A549 (cell line): ENCODE measurements at places on chromosomes 2 and 18. TPM values are rescaled to one million over a fixed set of nuclear protein-coding genes. Genes with fewer than 3 reads are reported as not detected.
A peak's percentile ranks its signal among the peaks of the same experiment; 100 is the strongest.

DPP10 gene
- polyA plus RNA-seq, result not detected in 3 replicates

C2orf80 gene
- not detected in 3 replicates for polyA plus RNA-seq

UGGT1 gene
- polyA plus RNA-seq, result 22.4 to 26.5 TPM (median 24.2 TPM) in 3 replicates

BOLL gene
- polyA plus RNA-seq, result 0.08 TPM in 1 of 3 replicates, not detected in the others

LOXHD1 gene
- not detected in 3 replicates for polyA plus RNA-seq

PPP1R1C gene
- 0.81 to 1.4 TPM (median 0.89 TPM) in 3 replicates for polyA plus RNA-seq

TBR1 gene
- polyA plus RNA-seq, result 0.07 to 0.09 TPM (median 0.09 TPM) in 3 replicates

KYNU gene
- polyA plus RNA-seq, result 242 to 304 TPM (median 302 TPM) in 3 replicates

PUS10 gene
- polyA plus RNA-seq, result 2.7 to 3.6 TPM (median 3.3 TPM) in 3 replicates

- no peak for DNase-seq
These were observed 57.0 kb upstream of the ACYP2 start for GRCh38 chr2:54058449-54058848.

GRCh38 chr2:203451011-203451410 lies 84.1 kb downstream of the RAPH1 start:
- DNase-seq, result no peak

- no peak for DNase-seq
These were observed 401.7 kb upstream of the CELF4 start for GRCh38 chr18:37967261-37967660.

DNA sequence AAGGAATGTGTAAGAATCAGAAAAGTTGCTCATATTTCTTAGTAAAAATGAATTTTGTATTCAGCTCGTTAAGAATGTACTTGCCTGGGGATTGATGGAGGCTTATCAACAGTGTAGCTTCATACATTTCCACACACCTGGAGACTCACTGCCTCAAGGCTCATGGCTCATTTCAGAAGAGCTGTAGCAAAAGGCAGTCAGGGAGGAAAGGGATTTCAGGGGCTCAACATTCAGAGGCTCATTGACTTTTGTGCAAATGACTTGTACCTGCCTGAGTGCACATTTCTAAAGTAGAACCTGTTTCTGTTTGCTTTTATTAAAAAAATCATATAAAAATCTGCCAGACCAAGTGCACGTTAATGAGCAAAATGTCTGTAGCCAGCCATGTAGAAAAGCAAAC lies 304.4 kb downstream of the KCNS3 start:
- no peak for DNase-seq

DNA sequence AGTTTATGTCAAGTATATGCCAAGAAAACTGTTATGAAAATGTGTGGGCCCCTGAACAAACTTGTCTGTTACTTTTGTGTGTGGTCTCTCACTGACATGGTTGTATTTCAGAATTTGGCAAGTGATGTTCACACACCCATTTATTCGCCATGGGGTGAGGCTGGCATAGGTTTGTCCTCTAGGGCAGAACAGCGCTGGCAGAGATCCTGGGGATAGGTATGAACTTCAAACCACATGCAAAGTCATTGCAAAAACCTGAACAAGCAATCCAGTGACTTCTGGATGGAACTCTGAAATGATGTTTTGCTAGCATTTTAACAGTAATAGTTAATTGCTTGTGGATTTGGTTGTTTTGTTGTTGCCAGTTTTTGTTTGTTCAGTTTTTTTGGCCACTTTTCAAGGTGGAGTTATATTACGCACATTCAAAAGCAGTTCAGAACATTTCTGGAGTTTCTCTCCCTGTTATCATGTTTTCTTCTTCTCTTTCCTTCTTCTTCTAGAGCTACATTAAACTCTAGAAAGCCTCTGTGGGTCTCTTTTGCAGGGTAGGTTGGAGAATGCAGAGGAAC lies 78.5 kb downstream of the MDH1 start:
- no peak for DNase-seq

GRCh38 chr2:8714283-8714682 lies 32.4 kb downstream of the ID2 start:
- DNase-seq, result no peak

DNA sequence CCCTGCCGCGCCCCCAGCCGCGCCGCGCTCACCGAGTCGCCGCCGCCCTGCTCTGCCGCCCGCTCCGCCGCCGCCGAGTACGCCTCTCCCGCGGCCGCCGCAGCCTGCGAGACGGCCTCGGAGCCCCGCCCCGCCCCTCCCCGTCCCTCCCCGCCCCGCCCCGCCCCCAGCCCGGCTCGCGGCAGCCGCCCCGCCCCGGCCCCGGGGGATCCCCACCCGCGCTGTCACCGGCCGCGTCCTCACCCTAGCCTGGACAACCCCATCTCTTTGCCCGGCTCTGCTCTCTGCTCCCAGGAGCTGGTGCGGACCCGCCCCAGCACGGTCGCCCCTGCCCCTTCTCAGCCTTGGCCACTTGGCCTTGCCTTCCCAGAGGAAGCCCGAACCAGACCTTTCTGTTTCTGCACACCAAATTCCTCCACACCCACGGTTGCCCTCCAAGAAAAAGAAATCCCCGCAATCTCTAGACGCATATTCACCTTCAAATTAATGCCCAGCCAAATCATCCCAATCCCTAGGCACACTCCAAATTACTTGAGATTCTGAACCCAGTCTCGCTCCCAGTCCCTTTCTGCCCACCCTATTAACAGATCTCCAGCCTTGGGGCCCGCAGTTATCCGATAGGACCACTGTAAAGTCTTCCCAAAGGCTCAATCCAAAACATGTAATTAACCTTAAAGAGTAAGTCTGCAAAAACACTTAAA lies at the start of gene CYRIA:
Gene CYRIA (minus strand): TSS at position 87 of the 701 bp plus-strand sequence. CDS start 77,715 bp downstream, outside the sequence.
- DNase-seq, result peak; percentile 23

- no peak for DNase-seq
These were observed 663.3 kb upstream of the ACVR2A start for GRCh38 chr2:147181351-147182029.

GRCh38 chr2:217365656-217366055 lies 505.8 kb upstream of the TNP1 start:
- DNase-seq, result no peak

- DNase-seq, result no peak
These were observed 143.5 kb downstream of the AGPS start for GRCh38 chr2:177535958-177536504.

- no peak for DNase-seq
These were observed 95.3 kb downstream of the DPP10 start for GRCh38 chr2:114537777-114538176.

GRCh38 chr2:1584691-1585485 lies 159.4 kb downstream of the PXDN start:
- no peak for DNase-seq

DNA sequence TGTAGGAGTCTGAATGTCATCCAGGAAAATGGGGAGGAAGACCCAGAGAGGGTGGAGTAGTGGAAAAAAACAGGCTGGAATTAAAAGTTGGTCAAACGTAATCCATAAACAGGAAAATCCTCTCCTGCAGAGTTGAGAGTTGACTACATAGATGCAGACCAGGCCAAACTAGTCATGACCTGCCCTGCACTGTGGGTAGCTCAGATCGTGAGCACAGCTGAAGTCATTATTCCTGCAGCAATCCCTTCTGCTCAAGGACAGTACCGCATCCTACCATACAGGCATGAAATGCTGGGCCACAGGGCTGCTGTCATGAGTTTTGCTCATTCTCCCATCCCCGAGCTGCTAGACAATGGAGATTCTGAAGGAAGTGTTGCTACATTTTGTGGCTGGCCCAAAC lies 352.2 kb downstream of the EN1 start:
- DNase-seq, result no peak

- no peak for DNase-seq
These were observed 69.9 kb downstream of the OSBPL6 start for GRCh38 chr2:178264211-178264610.

GRCh38 chr2:238378230-238379095 lies 48.3 kb upstream of the ASB1 start:
- DNase-seq, result no peak

- no peak for DNase-seq
These were observed 41.3 kb downstream of the PLEKHA3 start for GRCh38 chr2:178521304-178522150.

GRCh38 chr2:177147093-177147694 lies 65.4 kb upstream of the HNRNPA3 start:
- DNase-seq, result peak; percentile 51

- no peak for DNase-seq
These were observed 234.4 kb upstream of the RBBP8 start for GRCh38 chr18:22698711-22699110.

DNA sequence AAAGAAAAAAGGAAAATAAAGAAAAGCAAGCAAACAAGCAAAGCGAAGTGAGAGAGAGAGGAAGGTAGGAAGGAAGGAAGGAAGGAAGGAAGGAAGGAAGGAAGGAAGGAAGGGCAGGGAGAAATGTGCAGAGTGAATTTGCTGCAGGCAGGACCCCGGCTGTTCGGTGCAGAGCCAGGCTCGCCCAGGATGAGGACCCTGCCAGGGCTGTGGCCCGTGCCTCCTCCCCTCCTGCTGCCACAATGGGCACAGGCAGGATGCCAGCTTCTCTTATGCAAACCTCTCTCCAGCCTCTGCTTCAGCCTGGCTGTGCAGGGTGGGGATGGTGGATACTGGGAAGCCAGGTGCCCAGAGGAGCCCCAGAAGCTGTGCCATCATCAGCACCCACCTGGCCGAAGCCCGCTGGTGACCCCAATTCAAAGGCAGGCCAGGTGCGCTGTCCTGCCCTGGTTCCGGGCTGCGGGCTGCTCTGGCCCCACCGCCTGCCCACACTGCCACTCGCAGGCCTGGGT lies 3.2 kb downstream of the GPR17 start:
- no peak for DNase-seq
